Central memory CD8-positive, alpha-beta T cell (primary cell): ENCODE measurements at places on chromosomes 7 and 10.
A peak's percentile ranks its signal among the peaks of the same experiment; 100 is the strongest.

GRCh38 chr10:106396192-106396591 is 768.3 kb downstream of the SORCS1 start:
- H3K27me3 ChIP-seq: no peaks in the 10 kb centered on the region
- no peak overlapping the region for H3K4me3 ChIP-seq
- no peak for DNase-seq

- no peaks in the 10 kb centered on the region for H3K27me3 ChIP-seq
- no peaks in the 10 kb centered on the region for H3K4me1 ChIP-seq
- no peaks in the 10 kb centered on the region for H3K36me3 ChIP-seq
- no peak for DNase-seq
- no peak overlapping the region for H3K27ac ChIP-seq
- no peak overlapping the region for H3K4me3 ChIP-seq
Measured at GRCh38 chr10:130799532-130799931, 512.0 kb downstream of the TCERG1L start.

DNA sequence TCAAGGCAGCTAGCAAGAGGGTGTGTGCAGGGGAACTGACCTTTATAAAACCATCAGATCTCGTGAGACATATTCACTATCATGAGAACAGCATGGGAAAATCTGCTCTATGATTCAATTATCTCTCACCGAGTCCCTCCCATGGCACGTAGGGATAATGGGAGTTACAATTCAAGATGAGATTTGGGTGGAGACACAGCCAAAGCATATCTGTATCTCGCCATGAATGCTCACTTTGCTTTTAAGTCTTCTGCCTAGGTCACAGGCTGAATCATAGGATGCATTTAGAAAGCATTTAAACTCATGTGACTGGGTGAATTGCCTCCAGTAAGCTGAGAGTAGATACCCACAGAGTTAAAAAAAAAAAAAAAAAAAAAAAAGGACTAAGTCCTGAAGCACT is 220.0 kb downstream of the AGMO start:
- no peak for DNase-seq
- no peaks in the 10 kb centered on the region for H3K36me3 ChIP-seq
- H3K27me3 ChIP-seq: no peaks in the 10 kb centered on the region

DNA sequence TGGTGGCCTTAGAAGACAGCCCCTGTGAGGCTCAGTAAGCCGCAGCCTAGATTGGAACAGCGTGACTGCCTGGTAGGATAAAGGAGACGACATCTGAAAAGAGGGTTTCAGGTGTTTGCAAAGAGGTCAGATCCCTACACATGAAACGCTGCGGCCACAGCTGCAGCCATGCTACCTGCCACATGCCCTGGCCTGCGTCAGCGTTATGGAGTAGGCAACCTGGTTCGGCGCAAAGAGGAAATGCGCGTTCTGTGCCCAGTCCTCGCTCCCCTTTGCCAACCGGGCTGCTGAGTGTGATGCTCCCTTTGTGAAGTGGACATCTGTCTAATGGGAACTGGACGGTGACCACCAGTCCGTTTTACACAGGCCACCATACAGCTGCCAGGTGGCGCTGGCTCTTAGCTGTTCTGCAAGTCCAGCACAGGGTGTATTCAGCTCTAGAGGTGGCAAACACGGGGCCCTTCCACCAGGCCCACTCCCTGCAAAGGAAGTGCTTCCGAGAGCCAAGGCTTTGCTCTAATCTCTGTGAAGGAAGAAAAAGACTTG is 160.3 kb downstream of the CELF2 start:
- peaks cover 97% of the 10 kb centered on the region for H3K4me1 ChIP-seq
- H3K27me3 ChIP-seq: no peaks in the 10 kb centered on the region
- peaks cover 91% of the 10 kb centered on the region for H3K36me3 ChIP-seq

- peaks cover 8% of the 10 kb centered on the region for H3K27me3 ChIP-seq
- no peak overlapping the region for H3K4me3 ChIP-seq
- H3K4me1 ChIP-seq: no peaks in the 10 kb centered on the region
- H3K36me3 ChIP-seq: no peaks in the 10 kb centered on the region
Measured at GRCh38 chr7:104480529-104480928, 152.1 kb downstream of the LHFPL3 start.

DNA sequence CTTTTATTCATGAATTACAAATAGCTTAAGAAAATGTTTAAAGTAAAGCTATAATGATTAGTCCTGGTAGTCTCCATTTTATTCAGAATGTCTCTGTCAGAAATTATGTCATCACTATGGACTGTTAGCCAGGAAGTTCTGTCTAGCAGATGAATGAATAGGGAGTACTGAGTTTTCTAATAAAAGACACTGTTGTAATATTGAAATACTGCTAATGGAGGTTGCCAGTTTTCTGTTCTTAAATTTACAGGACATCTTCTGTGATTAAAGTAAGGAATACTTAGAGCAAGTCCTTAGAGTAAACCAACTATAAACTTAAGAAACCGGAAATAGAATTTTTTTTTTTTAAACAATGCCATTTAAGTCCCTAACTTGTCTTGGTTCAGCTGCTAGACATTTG is 309.8 kb downstream of the ADK start:
- H3K27me3 ChIP-seq: no peaks in the 10 kb centered on the region
- DNase-seq: no peak
- H3K36me3 ChIP-seq: peaks cover 2% of the 10 kb centered on the region
- no peaks in the 10 kb centered on the region for H3K4me1 ChIP-seq

- H3K27me3 ChIP-seq: no peaks in the 10 kb centered on the region
- H3K27ac ChIP-seq: no peak overlapping the region
- DNase-seq: no peak
Measured at GRCh38 chr10:44908936-44909630, 2.1 kb upstream of the TMEM72 start.

- no peak overlapping the region for H3K27ac ChIP-seq
- peaks cover 13% of the 10 kb centered on the region for H3K4me1 ChIP-seq
- H3K36me3 ChIP-seq: peaks cover 2% of the 10 kb centered on the region
- H3K27me3 ChIP-seq: no peaks in the 10 kb centered on the region
- no peak for DNase-seq
Measured at GRCh38 chr7:7795630-7796121, 77.3 kb upstream of the RPA3 start.

DNA sequence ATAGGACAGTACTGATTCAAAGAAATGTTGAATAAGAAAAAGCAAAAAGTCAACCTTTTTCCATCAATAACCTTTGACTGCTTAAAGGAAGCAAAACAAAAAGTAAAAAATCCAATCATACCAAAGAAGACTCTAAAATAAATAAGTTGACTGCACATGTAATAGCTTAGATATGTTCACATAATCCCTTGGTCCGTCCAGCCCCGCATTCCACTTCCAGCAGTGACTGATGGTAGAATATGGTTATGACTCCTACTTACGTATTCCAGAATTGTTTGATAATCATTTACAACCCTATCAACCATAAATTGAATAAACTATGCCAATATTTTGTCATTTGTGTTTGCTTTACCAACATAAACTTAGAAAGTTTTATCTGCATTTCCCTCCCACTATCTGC is 77.9 kb downstream of the CTNNA3 start:
- H3K27ac ChIP-seq: no peak overlapping the region
- H3K4me3 ChIP-seq: no peak overlapping the region
- H3K36me3 ChIP-seq: peaks cover 2% of the 10 kb centered on the region

DNA sequence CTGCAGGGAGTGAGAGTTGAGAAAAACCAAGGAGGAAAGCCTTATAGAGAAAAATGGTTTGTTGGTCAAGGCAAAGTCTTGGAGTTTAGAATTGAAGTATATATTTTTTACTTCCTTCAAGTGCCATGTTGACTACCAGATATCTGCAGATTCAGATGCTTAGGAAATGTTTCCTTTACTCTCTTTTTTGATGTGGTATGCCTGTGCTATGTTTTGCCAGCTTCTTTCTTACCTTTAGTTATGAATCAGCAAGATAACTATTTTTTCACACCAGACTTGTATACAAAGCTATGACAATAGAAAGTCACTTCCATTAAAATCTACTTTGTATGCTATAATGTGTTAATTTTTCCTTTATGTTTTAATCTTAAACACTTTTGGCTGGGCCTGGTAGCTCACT is 3.6 kb downstream of the R3HCC1L start:
- peaks cover 50% of the 10 kb centered on the region for H3K4me1 ChIP-seq
- H3K36me3 ChIP-seq: peaks cover 5% of the 10 kb centered on the region
- no peaks in the 10 kb centered on the region for H3K27me3 ChIP-seq
- DNase-seq: no peak
- no peak overlapping the region for H3K4me3 ChIP-seq

- no peak overlapping the region for H3K4me3 ChIP-seq
- no peak for DNase-seq
- H3K27me3 ChIP-seq: no peaks in the 10 kb centered on the region
Measured at GRCh38 chr7:4791101-4791737, 15.8 kb downstream of the AP5Z1 start.

DNA sequence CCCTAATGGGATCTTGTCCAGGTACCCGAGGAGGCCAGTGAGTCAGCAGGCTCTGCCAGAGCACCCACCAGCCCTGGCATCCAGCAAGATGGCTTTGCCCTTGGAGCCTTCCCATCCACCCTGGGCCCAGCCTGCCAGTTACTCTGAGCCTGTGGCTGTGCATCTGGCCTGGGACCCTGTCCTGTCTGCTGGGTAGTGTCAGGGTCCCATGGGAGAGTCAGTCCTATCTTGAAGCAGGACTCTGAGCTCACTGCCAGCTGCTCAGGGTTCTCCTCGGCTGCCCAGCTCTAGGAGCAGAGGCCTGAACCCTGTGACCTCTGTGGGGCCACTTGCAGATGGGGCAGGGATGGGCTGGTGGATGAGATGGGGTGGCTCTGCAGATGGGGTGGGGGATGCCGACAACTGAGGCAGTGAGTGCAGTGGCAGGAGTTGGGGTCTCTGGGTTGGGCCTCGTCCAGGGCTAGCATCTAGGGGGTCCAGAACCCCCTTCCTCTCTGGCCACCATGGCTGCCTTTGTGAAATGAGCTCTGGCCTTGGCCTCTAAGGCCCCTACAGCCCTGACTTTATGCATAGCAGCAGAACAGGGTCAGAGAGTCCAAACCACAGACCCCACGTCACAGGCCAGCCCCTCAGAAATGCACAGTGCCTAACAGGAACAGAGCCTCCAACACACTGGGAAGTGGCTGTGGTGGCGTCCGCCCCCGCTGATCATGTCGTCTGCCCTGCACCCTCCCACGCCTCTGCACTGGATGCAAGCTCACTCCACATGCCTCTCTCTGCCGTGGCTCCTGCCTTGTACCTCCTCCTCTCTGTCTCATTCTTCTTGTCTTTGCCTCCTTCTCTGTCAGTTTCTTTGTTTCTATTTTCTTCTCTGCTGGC is 88.1 kb upstream of the RET start:
- no peak overlapping the region for H3K4me3 ChIP-seq
- no peak for DNase-seq
- H3K27ac ChIP-seq: no peak overlapping the region

- no peaks in the 10 kb centered on the region for H3K36me3 ChIP-seq
- no peak for DNase-seq
- H3K4me1 ChIP-seq: no peaks in the 10 kb centered on the region
- no peaks in the 10 kb centered on the region for H3K27me3 ChIP-seq
Measured at GRCh38 chr10:130573446-130573845, 437.3 kb downstream of the GLRX3 start.

DNA sequence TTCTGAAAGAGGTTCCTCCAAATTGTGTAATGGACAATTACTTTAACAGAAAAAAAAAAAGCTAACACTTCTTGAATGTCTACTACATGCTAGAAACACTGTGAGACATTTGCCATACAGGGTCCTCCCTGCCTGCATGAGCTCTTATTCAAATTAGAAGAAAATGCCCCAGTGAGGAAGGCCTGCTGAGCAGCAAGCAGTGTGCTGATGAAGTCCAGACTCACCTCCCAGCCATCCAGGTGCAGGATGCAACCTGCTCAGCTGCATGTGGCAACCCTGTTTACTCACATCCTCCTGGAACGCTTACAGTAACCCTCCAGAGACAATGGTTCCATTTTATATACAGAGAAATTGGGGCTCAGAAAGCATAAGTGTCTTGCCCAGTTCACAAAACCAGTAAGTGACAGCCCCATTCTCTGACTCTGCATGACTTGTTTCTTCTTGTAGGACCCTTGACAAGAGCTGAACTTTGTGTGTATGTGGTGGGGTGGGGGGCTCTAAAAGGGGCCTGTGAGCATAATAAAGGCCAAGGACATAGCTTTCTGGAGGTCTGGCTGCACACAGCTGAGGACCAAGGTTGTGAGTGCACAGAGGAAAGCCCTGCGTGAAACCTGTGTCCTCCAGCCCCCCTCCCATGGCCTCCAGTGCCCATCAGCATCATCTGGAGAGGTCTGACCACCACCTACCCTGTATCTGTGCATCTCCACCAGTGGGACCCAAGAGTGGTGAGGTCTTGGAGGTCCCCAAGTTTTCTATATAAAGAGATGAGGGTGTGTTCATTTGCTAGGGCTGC is 387.8 kb downstream of the GRID1 start:
- no peak overlapping the region for H3K27ac ChIP-seq
- DNase-seq: no peak
- H3K4me1 ChIP-seq: no peaks in the 10 kb centered on the region
- no peak overlapping the region for H3K4me3 ChIP-seq
- H3K36me3 ChIP-seq: no peaks in the 10 kb centered on the region
- H3K27me3 ChIP-seq: peaks cover 34% of the 10 kb centered on the region

DNA sequence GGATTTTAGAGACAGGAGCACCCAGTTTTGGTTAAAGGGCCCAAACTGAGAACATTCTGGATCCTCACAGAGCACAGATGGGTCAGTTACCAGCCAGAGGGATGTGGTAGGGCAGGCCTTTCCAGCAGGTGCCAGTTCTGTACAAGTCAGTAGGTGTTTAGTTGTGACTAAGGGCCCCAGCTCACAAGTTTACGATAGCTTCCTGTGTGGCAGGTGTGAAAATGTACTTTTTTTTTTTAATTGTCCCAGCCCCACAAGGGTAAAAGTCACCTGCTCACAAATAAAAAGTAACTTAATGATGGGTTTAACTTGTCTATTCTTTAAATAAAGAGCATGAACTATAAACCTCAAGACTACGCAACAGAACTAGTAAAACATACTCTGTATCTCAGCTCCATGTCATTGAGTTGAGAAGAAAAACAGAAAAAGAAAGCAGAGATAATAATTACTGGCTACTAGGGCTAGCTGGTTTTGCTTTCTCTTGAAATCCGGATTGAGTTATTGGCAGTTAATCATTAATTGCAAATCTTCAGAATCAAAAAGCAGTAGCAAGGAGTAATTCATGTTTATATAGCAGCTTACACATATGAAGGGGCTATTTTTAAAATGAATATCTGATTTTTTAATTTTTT is 15.4 kb downstream of the NFE2L3 start:
- H3K4me1 ChIP-seq: peaks cover 24% of the 10 kb centered on the region
- peak overlapping the region; percentile 6 for H3K4me3 ChIP-seq
- peak; percentile 48 for DNase-seq
- peak overlapping the region; percentile 87 for H3K27ac ChIP-seq
- H3K36me3 ChIP-seq: peaks cover 5% of the 10 kb centered on the region

DNA sequence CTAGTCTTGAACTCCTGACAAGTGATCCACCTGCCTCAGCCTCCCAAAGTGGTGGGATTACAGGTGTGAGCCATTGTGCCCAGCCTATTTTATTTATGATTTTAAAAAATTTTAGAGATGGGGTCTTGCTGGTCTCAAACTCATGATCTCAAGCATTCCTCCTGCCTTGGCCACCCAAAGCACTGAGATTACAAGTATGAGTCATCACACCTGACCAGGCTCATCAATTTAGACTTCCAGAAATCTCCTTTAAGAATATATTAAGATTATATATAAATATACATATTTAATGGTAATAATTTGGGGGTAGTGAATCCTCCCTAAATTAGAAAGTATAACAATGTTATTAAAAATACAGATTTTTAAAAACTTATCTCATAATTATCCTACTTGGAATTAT is 29.1 kb downstream of the LAMB1 start:
- H3K27me3 ChIP-seq: peaks cover 47% of the 10 kb centered on the region
- DNase-seq: no peak
- no peaks in the 10 kb centered on the region for H3K36me3 ChIP-seq
- no peaks in the 10 kb centered on the region for H3K4me1 ChIP-seq
- H3K4me3 ChIP-seq: no peak overlapping the region
